ENCODE measurements at places on chromosomes 12 and 14.

GRCh38 chr12:52380271-52380694 is 5.2 kb downstream of the KRT84 start:
- DNase-seq, result peak; percentile 10

- DNase-seq, result no peak
These were observed 29.9 kb upstream of the TC2N start for GRCh38 chr14:91897106-91897701.

DNA sequence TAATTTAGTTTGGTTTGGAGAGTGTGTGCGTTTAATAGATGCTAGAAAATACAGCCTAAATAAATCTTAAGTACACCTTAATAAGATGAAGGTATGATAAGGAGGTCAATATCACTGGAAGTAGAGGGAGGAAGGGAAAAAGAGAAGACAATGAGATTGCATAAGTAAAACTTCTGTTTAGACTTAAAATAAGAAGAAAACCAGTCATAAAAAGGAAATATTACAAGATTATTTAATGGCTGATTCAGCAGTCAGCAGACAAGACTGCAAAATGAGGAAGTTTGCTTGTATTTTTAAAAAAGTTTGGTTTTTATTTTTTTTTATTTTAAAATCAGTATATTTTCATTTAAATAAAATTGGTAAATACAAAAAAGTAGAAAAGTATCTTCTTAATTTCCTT is 3.2 kb downstream of the SLC38A6 start:
- DNase-seq, result no peak

DNA sequence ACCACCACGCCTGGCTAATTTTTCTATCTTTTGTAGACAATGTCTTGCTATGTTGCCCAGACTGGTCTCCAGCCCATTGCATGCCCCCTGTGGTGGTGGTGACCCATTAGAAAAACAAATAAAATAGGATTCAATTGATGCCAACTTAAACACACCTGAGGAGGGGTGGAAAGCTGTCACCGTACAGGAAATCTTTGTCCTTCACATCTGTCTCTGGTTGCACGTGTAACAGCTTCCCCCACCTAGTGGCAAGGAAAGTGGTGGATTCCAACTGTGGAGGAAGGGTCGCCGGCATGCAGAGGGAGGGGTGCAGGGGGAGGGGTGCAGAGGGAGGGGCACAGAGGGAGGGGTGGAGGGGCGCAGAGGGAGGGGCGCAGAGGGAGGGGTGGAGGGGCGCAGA is 26.1 kb upstream of the GPR68 start:
- no peak for DNase-seq

DNA sequence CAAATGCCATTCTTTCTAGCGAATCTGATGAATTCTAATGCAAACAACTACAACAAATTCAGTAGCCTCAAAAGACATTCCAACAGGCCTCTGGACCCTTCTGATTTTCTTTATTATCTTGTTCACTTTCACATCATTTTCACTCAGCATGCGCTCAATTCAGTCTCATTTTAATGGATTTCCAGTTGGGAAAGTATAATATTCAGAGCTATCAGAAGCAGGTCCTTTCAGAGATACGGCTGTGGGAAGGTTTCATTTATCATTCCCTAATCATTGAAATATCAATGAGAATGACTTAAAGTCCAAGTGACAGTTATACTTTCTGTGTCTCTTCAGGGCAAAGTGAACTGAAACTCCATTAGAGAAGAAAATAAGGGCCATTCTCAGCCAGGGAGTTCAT is 1083.7 kb upstream of the FLRT2 start:
- no peak for DNase-seq

DNA sequence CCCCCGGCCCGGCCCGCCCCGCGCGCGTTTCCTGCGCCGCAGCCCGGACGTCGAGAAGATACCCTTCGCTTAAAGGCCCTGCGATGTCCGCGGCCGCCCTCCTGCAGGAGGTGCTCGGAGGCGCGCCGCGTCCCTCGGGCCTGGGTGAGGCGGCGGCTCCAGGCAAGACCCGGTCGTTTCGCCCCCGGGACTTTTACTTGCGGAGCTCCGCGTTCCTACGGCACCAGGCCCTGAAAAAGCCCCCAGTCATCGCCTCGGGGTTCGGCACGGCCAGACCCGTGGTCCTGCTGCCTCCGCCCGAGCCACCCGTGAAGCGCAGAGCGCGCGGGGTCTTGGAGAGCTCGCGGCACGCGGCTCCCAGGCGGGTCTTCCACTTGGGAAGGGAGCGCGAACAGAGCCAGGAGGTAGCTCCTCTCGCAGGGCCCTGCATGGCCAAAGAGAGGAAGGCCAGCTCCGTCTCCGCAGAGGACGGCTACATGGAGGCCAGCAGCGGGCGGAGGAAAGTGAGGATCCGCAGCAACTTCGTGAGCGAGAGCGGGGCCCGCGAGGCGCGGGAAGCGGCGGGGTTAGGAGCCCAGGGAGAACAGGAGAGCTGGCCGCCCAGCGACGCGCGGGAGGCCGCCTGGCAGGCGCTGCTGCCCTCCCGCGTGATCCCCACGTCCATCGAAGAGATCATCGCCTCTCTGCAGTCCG is 26.9 kb downstream of the TTC6 start:
- DNase-seq, result no peak

- no peak for DNase-seq
These were observed 12.0 kb upstream of the GALNT6 start for GRCh38 chr12:51403159-51403558.

- no peak for DNase-seq
These were observed 57.6 kb upstream of the CORO1C start for GRCh38 chr12:108788911-108789310.

GRCh38 chr14:52267501-52268278 is at the start of gene PTGDR:
Gene PTGDR (plus strand): TSS chr14:52267698. CDS start chr14:52267815, 117 bp downstream.
- no peak for DNase-seq

GRCh38 chr12:89924191-89924590 is 215.6 kb upstream of the ATP2B1 start:
- no peak for DNase-seq

Measured in stimulated activated CD4-positive, alpha-beta T cell treated with anti-CD3 and anti-CD28 coated beads, Interleukin-12 subunit alpha, Interleukin-12 subunit beta, amount 100 ng/mL, for 48 hours (primary cell).